CD4-positive, alpha-beta memory T cell (primary cell): ENCODE measurements at places on chromosomes 4 and X.
A peak's percentile ranks its signal among the peaks of the same experiment; 100 is the strongest.

DNA sequence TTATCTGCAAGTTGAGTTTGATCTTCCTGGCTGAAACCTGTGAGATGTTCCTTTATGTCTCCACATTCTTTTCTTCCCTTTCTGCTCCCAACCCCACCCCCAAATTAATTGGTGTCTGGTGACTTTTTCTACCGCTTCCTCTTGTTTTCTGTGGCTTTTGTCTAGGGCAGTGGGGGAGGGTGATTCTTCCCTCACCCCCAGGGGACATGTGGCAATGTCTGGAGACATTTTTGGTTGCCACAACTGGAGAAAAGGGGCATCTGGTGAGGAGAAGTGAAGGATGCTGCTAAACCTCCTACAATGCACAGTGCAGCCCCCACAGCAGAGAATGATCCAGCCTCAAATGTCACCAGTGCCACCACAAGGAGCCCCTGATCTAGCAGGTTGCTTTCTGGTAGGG is 152.9 kb downstream of the NHS start:
- DNase-seq = no peak

DNA sequence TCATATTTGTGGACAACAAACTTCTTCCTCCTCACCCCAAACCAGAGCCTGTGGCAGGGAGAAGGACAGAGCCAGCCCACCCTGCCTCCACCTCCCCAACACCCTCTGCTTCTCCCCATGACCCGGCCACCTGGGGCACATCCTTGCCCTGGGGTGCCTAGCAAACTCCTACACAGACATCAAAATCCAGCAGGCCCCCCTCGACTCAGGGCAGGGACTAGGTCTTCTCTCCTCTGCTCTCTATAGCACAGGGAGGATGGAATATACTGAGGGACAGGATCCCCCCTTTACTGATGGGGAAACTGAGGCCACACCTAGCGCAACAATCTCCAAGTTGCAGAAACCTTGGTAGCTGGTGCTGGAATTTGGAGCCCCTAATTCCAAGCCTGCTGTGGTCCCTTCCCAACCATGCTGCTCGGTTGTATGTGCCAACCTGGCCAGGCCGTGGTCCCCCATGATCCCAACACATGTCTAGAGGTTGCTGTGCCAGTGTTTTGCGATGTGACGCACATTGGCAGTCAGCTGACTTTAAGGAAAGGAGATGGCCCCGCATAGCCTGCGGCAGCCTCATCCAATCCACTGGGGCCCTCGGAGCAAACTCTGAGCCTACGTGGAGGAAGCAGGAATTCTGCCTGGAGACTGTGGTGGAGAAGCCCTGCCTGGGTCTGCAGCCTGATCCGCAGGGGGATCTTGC is 53.9 kb upstream of the ADRA2C start:
- DNase-seq = no peak

DNA sequence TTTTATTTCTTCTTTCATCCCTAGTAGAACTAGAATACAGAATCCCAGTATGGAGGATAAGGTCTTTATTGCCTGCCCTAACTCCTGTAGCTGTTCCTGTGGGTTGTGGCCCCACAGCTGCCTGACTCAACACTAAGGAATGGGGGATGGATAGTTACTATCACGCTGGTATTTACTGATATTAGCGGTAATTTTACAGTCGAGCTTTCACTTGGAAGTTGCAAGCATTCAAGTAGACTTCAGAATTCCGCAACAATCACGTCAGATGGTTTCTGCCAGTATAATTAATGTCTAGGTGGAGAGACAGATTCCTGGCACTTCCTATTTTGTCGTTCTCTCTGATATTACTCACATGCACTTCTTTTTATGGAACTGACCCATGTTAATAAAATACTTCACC is 489.8 kb downstream of the PABPC4L start:
- DNase-seq = no peak

DNA sequence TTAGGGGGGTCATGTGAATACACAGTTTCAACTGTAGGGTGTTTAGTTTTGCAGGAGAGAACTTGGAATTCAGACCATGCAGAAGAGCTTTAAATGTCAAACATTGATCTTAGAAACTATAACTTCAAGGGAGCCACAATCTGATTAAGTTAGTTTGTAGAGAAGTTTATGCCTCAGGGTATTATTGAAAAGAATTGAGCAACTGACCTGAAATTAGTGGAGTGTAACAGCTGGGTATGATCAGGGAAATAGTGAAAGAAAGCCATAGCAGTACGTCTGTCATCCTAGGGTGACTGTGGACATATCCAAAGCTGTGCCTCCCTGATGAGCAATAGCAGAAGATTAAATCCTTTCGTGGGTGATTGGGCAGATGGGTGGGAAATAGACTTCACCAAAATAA is 63.8 kb downstream of the FAM47B start:
- no peak for DNase-seq

DNA sequence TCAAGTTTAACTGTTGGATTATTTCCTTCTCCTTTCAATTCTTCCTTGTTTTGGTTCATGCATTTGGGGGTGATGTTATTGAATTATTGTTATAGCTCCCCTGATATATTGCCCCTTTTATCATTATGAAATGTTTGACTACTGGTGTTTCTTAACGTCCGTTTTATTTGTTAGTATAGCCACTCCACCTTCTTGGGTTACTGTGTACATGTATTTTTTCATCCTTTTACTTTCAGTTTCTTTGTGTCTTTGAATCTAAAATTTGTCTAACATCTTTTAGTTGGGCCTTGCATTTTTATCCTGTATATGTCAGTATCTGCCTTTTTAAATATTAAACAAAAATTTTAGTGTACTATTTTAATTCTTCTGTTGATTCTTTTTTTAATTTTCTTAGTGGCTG is 88.7 kb downstream of the TNIP2 start:
- peak; percentile 4 for DNase-seq

DNA sequence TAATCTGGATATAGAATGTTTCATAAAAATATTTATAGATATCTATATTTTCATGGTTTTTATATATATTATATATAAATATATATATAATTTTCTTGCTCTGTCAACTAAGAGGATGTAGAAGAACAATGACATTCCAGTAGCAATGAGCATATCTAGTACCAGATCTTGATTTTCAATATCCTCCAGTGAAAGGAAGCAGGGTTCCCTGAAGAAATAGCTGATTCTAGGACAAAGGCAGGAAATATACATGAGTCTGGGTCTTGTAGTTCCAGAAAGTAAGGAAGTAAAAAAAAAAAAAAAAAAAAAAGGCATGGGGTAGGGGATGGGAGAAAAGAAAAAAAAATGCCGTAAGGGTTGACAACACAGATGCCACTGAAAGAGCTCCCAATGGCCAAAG is 241.4 kb downstream of the RASL11B start:
- DNase-seq = no peak

- no peak for DNase-seq
Observed at GRCh38 chr4:98659741-98660462, 1.5 kb upstream of the TSPAN5 start.

- no peak for DNase-seq
Observed at GRCh38 chr4:86961605-86962295, 26.9 kb downstream of the AFF1 start.

GRCh38 chrX:54411732-54412131 is 28.5 kb upstream of the TSR2 start:
- no peak for DNase-seq

DNA sequence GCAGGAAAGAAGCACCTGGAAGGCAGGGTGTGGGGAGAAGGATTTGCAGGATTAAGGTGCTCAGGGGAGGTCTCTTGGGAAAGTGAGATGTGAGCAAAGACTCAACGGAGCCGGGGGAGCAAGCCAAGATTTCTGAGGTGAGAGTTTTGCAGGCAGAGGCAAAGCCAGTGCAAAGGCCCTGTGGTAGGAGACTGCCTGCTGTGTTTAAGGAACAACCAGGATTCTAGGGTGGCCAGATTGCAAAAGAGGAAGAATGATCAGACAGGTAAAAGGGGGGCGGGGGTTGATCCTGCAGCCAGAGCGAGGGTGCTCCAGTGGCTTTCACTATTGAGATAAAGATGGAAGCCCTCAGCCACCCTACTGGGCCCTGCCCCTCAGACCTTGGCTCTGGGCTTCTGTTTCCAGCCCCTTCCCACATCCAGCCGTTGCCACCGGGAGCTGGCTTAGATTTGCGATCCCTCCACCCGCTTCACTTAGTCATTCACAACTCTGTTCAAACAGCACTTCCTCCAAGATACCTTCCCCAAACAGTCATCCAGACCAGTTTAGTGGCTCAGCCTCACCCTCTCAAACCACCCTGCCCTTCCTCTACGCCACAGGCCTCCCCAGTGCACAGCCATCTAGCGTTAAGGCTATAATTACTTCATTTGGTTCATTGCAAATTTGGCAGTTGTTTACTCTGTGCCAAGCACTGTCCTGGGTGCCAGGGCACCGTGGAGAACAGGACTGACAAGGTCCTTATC is 23.3 kb upstream of the BCOR start:
- DNase-seq = no peak

GRCh38 chr4:27009539-27009938 is 148.9 kb downstream of the STIM2 start:
- no peak for DNase-seq

- DNase-seq = no peak
Observed at GRCh38 chr4:146096371-146096770, 79.1 kb upstream of the LSM6 start.

DNA sequence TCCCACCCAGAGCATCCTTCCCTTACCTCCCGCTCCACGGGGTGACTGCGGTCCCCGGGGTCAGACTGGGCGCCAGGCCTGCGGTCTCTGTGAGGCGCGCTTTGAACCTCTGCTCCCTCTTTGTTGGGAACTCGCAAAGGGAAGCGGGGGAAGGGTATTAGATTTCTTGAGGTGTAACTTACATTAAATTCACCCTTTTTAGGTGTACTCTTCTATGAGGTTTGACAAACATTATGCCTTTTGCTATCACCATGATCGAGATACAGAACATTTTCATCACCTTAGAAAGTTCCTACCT is 569 bp downstream of the DCK start:
- DNase-seq = no peak

DNA sequence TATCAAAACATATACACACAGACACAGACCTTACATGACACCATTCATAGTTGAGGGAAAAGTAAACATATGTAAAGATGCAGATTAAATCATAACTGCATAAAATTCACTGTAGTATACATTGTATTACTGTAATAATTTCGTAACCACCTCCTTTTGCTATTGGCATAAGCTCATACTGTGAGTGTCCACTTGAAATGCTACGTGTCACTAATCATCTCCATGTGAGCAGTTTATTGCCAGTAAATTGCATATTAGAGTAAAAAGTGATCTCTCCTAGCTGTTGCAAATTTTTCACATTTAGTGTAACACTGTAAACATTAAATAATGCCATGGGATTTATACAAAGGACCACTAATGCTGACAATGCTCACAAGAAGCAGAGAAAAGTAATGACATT is 256.7 kb upstream of the GNPDA2 start:
- DNase-seq = no peak

- DNase-seq = no peak
Observed at GRCh38 chrX:134660627-134661026, 2.4 kb upstream of the PLAC1 start.

GRCh38 chr4:155703486-155704247 is 37.0 kb downstream of the GUCY1A1 start:
- no peak for DNase-seq
